Suppressor macrophage treated with lipopolysaccharide for 1 hour (primary cell): ENCODE measurements at places on chromosomes 7 and 10.

GRCh38 chr7:142583446-142583845 is 165.8 kb upstream of the PRSS1 start:
- DNase-seq = peak; percentile 96

DNA sequence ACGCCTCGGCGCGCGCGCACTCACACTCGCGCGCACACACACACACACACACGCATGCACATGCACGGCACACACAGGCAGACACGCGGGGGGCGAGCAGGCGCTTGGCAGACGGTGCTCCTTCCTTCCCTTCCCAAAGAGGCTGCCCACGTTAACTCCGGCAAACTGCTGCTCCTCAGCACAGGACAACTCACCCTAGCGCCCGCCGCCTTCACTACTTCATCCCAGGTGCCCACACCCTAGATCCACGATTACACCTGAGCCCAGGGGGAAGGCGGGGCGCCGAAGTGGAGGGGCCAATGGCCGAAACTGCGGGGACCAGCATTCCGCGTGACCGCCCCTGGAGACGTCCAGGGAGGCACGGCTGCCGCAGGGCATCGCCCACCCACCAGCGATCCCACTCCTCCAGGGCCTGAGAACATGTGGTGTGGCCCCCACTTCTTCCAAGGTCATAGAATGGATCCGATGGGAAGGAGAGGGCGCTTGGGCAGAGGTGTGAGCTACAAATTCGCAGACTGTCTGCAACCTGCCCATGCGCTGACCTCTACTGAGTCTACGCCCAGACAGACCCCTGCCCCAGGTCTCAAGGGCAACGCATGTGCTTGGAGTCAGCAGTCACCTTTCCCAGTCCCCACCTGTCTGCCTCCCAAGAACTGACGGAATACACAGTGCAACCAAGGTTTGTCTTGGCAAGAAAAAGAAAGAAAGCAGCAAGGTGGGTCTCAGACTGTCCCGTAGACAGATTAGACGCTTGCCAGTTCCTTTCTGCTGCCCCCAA is 74.6 kb downstream of the CALN1 start:
- no peak for DNase-seq

GRCh38 chr10:97547271-97547600 is 25.3 kb upstream of the ANKRD2 start:
- DNase-seq = peak; percentile 22

DNA sequence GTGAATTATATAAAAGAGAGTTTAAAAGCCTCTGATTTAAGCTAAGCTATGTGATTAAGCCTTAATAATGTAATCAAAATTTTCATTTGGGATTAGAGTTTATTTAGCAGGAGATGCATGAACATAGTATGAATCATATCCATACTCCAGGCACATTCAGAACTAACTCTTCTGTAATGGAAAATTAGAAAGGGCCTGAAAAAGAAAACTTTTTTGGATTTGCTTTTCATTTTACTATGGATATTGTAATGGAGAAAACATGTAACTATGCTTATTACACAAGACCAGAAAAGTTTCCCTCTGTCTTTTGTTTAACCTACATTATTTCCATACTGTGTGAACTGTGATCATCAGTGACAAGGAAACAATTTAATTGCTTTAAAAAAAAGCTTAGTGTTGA is 22.0 kb downstream of the TES start:
- no peak for DNase-seq

DNA sequence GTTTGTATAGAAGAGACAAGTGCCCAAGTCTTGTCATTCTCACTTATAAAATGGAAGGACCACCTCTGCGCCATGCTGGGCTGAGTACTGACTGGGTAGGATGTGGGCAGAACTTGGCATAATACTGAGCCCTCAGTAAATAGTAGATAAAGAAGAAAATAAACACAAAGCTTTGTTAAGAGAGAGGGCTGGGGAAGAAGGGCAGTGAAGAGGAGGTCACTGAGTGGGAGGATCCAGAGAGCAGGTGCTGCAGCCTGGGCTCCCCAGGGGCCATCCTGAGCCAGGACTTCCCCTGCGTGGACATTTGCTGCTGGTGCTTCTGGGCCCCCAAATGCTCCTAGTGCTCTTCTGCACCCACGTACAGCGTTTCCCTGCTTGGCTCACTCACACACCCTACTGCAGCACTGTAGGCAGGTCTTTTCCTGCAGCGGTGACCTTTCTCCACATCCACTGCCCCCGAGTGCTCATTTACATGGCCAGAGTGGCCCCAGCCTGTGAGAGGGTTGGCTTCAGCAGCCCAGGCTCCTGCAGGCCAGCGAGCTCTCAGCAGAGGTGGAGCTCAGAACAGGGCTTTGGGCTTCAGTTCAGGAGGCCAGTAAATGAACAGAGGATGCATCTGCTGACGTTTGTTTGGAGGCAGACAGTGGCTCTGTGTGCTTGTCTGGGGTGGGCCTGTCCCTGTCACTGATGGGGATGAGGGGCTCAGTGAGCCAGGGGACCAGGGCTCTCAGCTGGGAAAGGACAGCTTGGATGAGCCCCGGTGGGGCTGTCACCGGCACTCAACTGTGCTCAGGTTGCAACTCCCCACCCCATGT is 164.6 kb downstream of the ADARB2 start:
- no peak for DNase-seq

DNA sequence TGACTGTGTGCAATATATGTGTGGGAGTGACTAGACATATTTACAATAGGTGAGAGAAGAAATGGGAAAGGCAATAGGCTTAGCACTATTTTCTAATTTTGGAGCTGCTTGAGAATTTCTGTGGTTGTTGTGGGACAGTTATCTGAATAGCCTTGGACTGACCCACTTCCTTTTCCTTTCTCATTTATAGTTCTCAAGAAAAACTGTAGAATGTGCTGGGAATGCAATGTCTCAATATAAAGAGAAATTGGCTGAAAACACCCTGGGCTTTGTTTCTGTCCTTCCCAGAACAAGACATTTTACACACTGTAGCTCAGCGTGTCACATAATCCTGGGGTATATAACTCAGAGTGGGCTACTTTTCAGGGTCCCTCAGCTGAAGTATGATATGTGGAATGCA is 153.0 kb upstream of the RHOBTB1 start:
- no peak for DNase-seq

- DNase-seq = no peak
Observed at GRCh38 chr7:123201901-123202300, 2.1 kb upstream of the SLC13A1 start.

DNA sequence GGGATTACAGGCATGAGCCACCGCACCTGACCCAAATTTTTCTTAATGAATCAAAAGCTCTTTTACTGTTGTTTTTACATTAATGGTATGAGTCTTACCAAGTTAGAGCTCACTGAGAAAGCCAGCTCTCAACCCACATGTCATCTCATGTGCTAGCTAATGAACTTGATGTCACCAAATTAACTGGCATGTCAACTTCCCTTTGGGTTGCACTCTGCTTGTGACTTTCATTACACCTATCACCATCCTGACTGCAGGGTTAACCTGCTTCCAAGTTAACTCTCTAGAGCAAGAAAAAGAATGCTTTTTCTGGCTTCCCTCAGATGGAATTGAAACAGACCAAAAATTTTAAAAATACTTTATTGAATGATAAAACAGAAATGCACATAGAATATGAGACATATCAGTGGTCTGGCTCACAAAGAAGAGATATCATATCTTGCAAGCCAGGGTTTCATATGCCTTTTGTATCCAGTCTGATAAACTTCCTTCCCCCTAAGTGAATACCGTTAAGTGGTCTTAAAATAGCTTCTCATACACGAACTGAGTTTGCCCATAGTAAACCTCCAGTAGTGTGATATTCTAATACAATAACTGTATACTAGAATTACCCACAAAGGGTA is 42.9 kb upstream of the TRIM24 start:
- no peak for DNase-seq

- DNase-seq = no peak
Observed at GRCh38 chr10:86298501-86299001, 68.0 kb downstream of the GRID1 start.

DNA sequence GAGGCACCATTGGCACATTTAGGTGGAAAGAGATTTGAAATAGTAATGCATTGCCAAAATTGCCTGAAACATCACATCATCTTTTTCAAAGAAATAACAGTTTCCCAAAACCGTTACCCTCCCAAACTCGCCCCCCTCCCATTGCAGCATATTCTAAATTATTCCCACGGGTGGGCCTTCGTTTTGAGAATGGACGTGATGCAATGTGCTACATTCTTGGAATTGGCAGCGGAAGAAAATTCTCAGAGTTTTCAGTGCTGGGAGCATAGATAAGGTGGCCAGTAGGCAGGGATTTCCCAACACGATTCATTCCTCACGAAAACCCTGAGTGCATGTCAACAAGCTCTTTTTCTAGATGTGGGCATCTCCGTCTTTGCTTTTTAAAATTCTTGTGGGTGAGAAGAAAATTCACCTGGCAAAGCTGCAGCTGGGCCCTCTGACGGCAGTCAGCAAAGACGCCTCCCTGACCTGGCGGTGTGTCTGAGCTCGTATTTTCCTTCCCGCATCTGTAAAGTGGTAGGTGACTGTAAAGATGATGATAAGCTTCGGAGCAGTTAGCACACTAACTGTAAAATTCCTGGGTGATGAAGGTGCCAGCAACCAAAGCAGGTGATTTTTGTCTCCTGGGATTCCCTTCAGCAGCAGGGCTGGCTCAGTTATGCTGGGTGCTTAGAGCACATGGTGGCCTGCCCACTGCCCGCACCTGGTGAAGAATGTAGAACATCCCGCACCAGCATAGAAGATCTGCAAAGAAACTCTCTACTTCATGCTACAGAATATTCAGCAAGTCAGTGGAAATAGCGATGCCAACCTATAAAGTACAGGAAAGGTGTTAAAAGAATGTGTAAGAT is 141.9 kb upstream of the KLF6 start:
- DNase-seq = peak; percentile 28

DNA sequence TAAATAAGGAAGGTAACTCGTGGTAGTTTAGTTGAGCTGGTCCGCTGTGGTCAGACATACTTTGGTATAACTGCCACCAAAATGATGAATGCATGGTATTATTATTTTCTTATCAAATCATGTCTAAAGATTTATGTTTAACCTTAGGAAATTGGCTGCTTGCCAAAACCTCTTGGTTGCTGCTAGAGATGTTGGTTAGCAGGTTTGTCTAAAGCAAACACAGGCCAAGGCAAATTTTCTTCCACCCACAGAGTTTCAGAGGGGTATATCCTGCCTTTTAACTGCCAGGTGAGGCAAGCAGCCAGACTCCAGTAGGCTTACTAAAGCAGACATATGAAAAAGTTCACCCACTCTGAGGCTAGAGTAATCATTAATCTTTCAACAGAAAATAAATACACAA is 101.4 kb downstream of the SEMA3E start:
- peak; percentile 3 for DNase-seq

DNA sequence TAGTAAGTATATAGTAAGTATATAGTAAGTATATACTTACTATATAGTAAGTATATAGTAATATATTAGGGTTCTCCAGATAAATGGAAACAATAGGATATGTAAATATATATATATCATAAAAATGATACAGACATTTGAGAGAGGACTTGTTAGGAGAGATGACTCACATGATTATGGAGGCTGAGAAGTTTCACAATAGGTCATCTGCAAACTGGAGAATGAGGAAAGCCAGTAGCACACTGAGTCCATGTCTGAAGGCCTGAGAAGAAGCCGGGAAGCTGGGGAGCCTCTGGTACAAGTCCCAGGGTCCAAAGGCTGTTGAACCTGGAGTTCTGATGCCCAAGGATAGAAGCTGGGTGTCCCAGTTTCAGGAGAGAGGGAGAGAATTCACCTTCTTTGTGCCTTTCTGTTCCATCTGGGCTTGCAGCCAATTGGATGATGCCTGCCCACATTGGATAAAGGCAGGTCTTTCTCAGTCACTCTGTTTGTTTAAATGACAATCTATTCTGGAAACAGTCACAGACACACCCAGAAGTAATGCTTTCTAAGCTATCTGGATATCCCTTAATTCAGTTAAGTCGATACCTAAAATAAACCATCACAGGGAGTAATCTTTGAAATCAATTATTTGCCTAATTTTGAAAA is 205.5 kb upstream of the CDC14C start:
- DNase-seq = peak; percentile 25

DNA sequence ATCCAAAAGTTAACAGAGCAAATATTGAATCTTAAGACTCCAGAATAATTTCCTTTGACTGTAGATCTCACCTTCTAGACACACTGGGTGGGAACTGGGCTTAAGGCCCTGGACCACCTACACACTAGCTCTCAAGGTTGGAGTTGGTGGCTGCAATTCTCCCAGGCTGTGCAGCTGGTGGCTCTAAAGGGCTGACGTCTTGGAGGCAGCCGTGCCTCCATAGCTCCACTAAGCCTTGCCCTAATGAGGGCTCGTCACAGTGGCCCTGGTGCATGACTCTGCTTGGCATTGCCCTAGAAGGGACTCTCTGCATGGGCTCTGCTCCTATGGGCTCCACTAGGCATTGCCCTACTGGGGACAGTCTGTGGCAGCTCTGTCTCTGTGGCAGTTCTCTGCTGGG is 1005.2 kb downstream of the CCSER2 start:
- no peak for DNase-seq

DNA sequence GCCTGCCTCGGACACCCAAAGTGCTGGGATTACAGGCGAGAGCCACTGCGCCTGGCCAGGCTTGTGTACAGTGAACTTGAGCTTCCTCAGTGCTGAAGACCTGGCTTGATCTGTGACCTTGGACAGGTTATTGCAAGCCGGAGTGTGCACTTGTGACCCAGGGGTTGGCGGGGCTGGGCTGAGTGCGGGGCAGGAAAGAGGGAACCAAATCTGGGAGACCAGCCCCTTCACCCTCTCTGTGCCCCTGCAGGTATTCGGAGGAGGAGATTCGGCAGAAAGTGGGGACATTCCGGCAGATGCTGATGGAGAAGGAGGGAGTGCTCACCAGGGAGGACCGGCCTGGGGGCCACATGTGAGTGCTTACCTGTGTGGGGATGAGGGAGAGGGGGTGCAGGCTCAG is 46.2 kb downstream of the SRRM3 start:
- no peak for DNase-seq

- no peak for DNase-seq
Observed at GRCh38 chr7:17333221-17333620, 34.8 kb downstream of the AHR start.

DNA sequence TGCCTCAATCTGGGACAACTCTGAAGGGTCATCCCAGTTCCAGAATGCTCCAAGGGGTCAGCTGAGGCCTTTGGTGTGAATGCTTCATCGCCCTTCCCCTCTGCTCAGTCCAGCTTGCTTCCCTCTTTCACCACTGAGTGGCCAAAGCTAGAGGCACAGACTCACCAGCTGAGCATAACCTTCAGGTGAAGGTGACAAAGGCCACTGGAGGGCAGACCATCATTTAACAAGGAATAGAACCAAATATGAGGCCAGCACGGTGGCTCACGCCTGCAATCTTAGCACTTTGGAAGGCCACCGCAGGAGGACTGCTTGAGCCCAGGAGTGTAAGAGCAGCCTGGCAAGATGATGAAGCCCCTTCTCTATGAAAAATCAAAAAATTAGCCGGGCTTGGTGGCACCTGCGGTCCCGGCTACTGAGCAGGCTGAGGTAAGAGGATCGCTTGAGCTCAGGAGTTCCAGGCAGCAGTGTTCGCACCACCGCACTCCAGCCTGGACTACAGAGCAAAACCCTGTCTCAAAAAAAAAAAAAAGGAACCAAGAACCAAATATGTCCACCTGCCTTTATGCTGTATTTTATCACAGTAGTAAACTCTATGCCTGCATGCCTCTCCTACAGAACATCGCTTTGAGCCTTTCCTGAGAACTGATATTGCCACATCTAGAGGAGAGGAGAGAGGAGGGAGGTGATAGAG is 13.4 kb downstream of the PRKAG2 start:
- DNase-seq = peak; percentile 25

- no peak for DNase-seq
Observed at GRCh38 chr7:139242741-139243281, 11.8 kb downstream of the UBN2 start.

- DNase-seq = no peak
Observed at GRCh38 chr10:131700506-131700905, 200.3 kb upstream of the PPP2R2D start.

- DNase-seq = no peak
Observed at GRCh38 chr7:105849122-105849855, 27.1 kb downstream of the ATXN7L1 start.
